Epithelial cell of proximal tubule (primary cell): ENCODE measurements at places on chromosomes 13 and 19. TPM values are rescaled to one million over a fixed set of nuclear protein-coding genes. Genes with fewer than 3 reads are reported as not detected.

The R3HDM4 gene
- total RNA-seq = 49.8 and 60.0 TPM in 2 replicates

The NKPD1 gene
- total RNA-seq = 0.29 TPM in 1 of 2 replicates, not detected in the other

The ADPRHL1 gene
- 2.2 and 3.3 TPM in 2 replicates for total RNA-seq

The MBD3L5 gene
- total RNA-seq = not detected in 2 replicates

The UGGT2 gene
- total RNA-seq = 17.4 and 20.1 TPM in 2 replicates

The GIPC1 gene
- 208 and 218 TPM in 2 replicates for total RNA-seq

The KLK12 gene
- total RNA-seq = not detected in 2 replicates

The SLC5A5 gene
- not detected in 2 replicates for total RNA-seq

The BRME1 gene
- 0.58 and 1.4 TPM in 2 replicates for total RNA-seq

The GIPR gene
- 0.22 and 0.86 TPM in 2 replicates for total RNA-seq
